ENCODE measurements at places on chromosomes 4 and X.

DNA sequence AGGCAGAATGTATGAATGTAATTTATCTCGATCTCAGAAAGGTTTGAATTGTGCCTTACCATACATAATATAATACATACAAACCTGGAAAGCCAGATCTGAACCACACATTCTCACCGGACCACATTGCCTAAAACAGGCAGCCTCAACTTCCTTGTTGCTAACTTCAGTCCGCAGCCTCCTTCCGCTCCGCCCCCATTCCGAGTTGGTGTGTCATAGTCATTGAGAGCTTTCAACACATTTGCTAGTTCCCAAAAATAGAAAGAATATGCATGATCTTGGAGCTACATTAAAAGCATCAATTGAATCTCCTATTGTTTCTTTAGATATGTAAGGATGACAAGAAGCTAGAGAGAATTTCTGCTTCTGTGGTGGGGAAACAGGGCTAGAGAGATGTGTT is 127.2 kb downstream of the ARHGEF9 start:
- no peak for DNase-seq

GRCh38 chrX:136586386-136586785 is 54.4 kb downstream of the VGLL1 start:
- no peak for DNase-seq

DNA sequence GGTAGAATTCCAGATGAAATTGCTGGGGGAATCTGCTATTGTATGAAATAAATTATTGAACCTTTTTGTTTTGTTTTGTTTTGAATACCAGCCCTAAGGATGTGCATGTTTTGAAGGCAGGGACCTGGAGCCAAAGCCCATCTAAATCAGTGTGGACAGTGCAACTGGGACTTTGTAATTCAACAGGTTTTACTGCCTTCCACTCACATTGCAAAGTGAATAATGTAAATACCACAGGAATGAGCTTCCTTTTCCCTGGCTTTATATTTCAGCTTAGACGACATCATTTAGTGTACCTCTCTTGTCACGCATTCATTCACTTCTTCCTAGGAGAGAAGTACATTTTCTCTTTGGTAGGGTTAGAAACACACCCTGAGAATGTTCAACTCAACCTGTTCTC is 795.0 kb downstream of the CENPC start:
- DNase-seq: no peak

- DNase-seq: no peak
Measured at GRCh38 chr4:164716901-164717300, 37.0 kb upstream of the SMIM31 start.

DNA sequence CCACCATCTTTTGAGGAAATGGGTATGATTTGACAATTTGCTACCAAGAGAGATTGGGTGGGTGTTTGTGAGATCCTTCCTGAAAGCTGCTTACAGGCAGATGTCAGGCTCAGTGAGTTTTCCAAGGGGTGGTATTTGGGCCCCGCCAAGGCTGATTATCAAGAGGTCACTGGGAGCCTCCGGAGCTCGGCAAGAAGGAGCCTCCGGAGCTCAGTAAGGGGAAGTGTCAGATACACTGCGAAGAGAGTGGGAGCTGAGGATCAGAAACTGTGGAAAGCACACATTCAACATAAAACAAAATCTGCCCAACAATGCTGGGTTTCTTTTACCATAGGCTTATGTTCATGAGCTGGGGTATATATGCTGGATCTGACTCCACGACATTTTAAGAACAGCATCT is 714 bp downstream of the RTL3 start:
- no peak for DNase-seq

- DNase-seq: peak; percentile 84
Measured at GRCh38 chrX:129663171-129663570, 8.4 kb upstream of the APLN start.

- peak; percentile 60 for DNase-seq
Measured at GRCh38 chr4:13888112-13888511, 260.6 kb upstream of the BOD1L1 start.

DNA sequence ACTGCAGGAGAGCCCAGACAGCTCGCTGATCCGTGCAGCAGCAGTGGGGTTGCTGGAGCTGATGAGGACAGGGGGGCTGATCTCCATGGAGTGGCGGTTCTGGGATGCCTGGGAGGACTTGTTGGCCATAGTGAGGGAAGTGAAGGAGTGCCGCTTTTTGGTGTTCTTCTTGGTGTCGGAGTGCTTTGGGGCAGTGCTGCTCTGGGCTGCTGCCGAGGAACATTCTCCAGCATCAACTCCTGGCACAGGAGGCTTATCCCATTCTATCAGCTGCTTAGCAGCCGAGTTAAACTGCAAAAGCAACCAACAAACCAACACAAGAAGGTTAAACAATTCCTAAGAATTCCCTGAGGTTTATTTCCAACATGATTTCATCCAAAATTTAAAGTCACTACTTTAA is 126.3 kb upstream of the CBR4 start:
- no peak for DNase-seq

DNA sequence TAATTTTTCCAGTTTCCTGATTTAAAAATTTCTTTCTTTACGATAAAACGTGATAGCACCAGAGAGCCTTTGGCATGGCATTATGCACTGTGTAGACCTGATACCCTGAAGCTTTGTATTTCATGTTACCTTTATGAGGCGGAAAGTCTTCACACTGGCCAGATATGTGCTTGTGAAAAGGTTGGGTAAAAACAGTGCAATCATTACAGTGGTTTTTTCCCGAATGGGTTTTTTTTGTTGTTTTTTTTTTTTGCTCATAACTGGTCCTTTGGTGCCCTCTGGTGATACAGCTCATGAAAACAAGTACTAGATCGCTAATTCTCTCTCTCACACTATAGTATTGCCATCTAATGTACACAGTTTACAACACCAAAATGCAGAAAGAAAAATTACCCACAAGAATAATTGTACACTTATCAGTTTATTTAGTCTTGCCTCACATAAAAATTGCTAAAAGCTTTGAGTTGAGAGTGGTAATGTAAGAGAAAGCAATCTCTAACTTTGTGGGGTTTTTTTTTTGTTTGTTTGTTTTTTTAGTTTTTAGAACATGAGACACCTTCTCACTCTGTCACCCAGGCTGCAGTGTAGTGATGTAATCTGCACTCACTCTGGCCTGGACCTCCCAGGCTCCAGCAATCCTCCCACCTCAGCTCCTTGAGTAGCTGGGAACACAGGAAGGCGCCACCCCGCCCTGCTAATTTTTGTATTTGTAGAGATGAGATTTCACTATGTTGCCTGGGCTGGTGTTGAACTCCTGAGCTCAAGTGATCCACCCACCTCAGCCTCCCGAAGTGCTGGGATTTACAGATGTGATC is 21.3 kb downstream of the SPCS3 start:
- DNase-seq: peak; percentile 62

GRCh38 chr4:57314636-57315035 is 204.5 kb upstream of the IGFBP7 start:
- DNase-seq: no peak

DNA sequence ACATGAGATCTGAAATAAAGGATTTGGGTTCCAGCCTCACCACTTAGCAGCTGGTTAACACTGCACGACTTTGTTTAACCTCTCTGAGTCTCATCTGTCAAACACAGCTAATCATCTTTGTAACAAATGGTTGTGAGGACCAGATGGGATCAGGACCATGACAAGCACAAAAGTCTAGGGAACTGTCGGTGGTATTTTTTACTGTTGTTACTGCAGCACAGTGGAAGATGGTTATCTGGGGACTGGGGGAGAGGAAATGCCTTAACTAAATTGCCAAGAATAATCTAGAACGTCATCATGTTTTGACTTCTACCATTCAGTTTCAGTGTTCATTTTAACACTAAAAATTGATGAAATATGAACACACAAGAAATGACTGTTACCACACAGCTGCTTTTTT is 99.5 kb downstream of the ADGRA3 start:
- DNase-seq: peak; percentile 50

- no peak for DNase-seq
Measured at GRCh38 chrX:121310820-121311219, 263.4 kb downstream of the GLUD2 start.

GRCh38 chr4:79848329-79848728 is 224.7 kb downstream of the ANTXR2 start:
- no peak for DNase-seq

GRCh38 chrX:149433451-149433850 is 71.7 kb downstream of the IDS start:
- peak; percentile 32 for DNase-seq

- DNase-seq: peak; percentile 37
Measured at GRCh38 chr4:6617246-6617645, 23.2 kb upstream of the MRFAP1 start.

GRCh38 chrX:8692871-8693270 is 39.1 kb downstream of the ANOS1 start:
- DNase-seq: no peak

- DNase-seq: no peak
Measured at GRCh38 chr4:26953770-26954423, 93.3 kb downstream of the STIM2 start.

All from osteoblast (primary cell).